NCI-H2107 (cell line): ENCODE measurements at places on chromosomes 4 and X.

DNA sequence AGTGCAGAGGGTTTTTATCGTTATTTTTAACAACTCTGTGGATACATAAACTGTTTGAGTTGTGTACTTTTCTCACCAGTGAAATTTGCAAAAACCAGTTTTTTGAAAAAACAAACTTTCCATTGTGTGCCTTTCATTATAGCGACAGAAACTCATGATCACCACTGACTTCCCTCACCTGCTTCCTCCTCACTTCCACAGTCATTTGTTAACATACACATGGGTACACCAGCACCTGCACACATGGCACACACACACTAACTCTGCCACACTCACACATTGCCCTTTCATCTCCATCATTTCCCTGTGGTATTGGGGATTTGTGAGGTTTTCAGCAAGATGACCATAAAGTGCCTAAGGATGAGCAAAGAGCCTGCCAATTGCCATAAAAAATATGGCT lies 20.6 kb downstream of the CLDN22 start:
- no peak for DNase-seq

DNA sequence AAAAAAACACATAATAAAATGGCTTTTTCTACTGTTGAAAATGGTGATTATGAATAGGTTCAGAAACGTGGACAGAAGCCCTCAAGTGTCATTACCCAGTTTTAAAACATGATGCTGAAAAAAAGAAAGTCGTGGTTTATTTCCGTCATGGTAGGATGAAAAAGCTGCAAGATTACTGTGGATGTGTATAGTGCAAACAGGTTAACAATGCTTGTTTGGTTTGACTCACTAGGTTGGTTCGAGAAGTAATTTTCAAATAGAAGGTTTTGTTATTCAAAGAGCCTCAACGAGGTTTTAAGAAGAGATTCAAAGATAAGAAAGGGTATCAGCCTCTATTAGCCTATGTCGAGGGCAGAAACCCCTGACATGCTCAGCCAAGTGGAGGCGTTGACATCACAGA lies 2.5 kb upstream of the RXFP1 start:
- no peak for DNase-seq

- no peak for DNase-seq
These were observed 80.3 kb upstream of the LSM6 start for GRCh38 chr4:146095091-146095690.

- DNase-seq, result no peak
These were observed 4.5 kb downstream of the ABCE1 start for GRCh38 chr4:145102619-145103018.

GRCh38 chr4:110540581-110540980 lies 64.6 kb downstream of the ENPEP start:
- no peak for DNase-seq

- DNase-seq, result no peak
These were observed 111.6 kb upstream of the C1GALT1C1 start for GRCh38 chrX:120741452-120741851.

GRCh38 chr4:123349421-123350190 lies 47.0 kb upstream of the SPRY1 start:
- no peak for DNase-seq

GRCh38 chr4:88738180-88738579 lies 40.6 kb upstream of the NAP1L5 start:
- no peak for DNase-seq

GRCh38 chrX:137195991-137196390 lies 162.2 kb upstream of the GPR101 start:
- DNase-seq, result no peak

GRCh38 chrX:132953354-132953753 lies 5.1 kb downstream of the HS6ST2 start:
- no peak for DNase-seq

- no peak for DNase-seq
These were observed 123.8 kb upstream of the DDIT4L start for GRCh38 chr4:100314057-100314456.

GRCh38 chr4:114321366-114321765 lies 277.2 kb upstream of the UGT8 start:
- DNase-seq, result no peak

DNA sequence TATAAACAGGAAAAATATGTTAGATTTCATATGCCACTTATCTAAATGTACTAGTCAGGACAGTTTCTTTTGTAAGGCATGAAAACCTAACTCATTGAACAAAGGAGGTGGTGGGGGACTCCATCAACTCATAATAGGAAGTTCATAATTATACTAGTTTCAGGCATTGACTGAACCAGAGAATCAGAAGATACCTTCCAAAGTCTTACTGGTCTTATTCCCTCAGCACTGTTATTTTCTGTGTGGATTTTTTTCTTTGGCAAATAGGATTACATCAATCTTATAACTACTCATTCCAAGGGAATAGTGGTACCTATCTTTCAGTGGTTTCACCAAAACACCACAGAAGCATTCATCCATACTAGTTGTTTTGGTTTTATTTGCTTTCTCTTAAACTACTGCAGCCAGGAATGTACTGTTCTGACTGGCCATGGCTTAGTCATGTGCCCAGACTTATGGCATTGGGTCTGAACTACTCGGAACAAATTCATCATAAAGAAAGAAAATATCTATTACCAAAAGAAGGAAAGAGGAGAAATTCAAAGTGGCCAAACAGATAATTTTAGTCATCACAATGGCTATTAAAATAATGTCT lies 273.9 kb downstream of the ARAP2 start:
- no peak for DNase-seq

DNA sequence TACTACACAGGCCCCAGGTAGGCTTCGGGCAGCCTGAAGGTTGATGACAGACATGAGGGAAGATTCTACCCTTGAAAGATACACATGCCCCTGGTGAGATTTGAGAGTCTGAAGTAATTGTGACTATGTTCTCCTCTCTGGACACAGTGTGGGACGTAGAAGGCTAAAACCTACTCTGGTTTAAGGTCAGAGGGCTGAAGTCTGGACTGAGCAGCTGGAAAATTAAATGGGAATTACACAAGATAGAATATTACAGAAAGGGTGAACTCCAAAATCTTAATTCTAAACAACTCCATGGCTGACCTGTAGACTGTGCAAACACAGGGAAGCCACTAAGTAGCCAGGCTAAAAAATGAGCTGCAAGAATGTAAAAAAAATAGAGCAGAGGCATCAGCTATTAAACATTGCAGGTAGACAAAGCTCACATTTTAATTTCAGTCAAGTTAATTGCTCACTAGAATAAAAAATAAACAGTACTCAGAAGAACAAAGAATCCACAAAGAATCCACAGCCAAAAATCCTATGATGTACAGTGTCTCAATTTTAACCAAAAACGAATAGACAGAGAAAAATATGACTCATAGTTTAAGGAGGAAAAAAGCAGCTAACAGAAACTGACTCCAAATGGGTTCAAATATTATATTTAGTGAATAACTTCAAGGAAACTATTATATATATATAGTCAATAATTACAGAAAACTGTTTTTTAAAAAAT lies 170.4 kb downstream of the PCDH18 start:
- no peak for DNase-seq

GRCh38 chr4:40227284-40227683 lies 30.5 kb downstream of the RHOH start:
- no peak for DNase-seq

DNA sequence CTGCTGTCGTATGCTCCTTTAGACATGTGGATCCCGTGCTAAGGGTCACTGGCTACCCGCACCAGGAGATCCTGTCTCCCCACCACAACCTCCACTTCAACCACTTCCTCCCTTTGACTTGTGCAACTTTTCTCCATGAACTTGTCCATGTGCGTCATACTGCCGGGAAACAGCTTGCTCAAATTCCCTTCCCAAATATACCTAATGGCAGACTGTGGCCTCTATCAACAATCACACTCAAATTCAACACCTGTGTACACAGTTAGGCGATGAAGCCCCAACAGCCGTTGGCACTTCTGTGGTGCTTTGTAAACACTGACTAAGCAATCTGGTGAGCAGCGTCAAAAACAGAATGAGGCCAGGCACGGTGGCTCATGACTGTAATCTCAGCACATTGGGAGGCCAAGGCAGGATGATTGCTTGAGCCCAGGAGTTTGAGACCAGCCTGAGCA lies 49.5 kb downstream of the CD99L2 start:
- DNase-seq, result peak; percentile 9

GRCh38 chrX:27680726-27681125 lies 90.6 kb downstream of the DCAF8L2 start:
- DNase-seq, result no peak

DNA sequence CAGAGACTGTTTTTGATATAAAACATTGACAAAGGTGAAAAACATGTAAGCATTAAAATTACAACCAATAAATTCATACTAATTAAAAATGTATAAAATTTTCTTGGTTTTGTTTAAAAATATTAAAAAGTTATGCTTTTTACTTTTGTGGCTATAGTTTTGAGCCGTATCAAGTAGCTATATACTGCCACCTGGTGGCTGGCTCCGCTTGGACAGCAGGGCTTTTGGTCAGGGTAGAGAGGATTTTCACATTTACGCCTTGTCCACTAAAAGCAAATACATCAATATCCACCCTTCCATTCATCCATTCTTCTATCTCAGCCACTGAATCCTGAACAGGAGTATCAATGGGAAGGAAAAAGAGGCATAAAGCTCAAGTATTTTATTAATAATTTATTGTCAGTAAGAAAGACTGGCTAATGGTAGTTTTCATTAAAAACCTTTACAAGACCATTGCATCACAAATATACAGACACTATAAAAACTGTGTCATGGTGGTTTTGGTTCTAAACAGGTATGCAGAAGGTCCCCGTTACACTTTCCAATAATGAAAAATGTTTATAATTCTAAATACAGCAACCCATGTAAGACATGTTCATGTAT lies 32.1 kb upstream of the MTNR1A start:
- no peak for DNase-seq

GRCh38 chrX:10582945-10583344 lies 37.4 kb downstream of the MID1 start:
- DNase-seq, result no peak

DNA sequence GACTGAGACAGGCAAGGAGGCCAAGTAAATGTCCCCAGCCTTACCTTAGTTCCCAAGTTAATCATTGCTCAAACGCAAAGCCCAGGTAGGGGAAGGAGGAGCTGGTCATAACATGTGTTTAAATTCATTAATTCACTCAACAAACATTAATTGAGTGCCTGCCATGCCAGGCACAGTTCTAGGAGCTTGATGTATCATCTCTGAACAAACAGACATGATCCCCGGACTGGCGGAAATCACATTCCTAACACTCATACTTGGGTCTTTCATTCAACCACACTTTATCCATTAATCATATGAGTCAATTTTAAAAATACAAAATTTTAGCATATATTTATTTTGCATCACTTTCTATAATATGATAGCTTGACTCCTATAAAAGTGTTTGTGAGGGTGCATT lies 335.3 kb upstream of the NOCT start:
- no peak for DNase-seq

DNA sequence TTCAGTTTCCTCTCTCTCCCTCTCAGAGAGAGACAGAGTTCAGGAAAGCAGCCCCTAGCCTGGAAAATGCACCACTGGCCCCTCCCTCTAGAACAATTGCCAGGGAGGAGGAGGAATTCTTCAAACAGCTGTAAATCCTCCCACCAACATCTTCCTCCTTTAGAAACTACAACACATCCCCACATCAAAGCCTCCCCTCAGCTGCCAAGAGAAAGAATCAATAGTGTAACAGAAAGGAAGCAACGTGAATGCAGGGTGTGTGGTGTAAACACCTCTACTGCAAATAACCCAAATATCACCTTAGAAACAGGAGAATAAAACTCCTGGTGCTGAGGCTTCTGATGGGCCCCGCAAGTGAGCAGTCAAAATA lies 249.9 kb upstream of the GATB start:
- DNase-seq, result no peak

DNA sequence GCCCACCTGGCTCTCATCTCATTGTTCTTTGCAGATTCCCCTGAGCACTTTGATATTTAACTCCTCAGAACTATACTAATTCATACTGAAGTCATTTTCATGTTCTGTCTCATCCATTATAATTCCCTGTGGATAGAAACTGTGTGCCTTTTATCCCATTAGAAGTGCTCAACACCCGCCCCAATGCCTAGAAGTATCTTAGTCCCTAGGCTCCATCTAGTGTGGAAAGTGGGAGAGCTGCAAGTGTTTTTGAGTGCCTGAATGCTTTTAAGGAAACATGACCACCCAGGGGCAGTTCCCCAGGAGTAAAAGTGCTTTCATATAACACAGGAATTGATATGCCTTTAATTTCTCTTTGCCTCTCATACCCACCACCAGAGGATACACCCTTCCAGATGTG lies 117.0 kb downstream of the CHRDL1 start:
- no peak for DNase-seq

DNA sequence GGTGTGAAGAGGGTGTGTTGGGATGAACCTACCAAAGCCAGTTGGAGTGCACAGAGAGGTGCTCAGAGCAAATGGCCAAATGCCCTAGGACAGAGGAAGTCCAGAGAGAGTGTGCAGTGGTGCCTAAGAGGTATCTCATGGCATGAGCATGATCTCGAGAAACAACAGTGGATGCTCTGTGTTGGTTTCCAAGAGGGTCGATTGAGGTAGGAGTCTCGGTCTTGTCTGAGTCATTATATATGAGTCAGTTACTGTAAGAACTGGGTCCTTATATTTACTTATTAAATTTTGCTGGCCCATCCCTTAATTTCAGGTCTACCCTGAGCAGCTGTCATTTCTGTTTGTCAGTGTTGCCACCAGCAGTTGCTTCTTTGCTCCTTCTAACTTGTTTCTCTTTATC lies 86.6 kb upstream of the TMEM150C start:
- no peak for DNase-seq

- no peak for DNase-seq
These were observed 5.6 kb downstream of the PDE5A start for GRCh38 chr4:119623025-119623424.

DNA sequence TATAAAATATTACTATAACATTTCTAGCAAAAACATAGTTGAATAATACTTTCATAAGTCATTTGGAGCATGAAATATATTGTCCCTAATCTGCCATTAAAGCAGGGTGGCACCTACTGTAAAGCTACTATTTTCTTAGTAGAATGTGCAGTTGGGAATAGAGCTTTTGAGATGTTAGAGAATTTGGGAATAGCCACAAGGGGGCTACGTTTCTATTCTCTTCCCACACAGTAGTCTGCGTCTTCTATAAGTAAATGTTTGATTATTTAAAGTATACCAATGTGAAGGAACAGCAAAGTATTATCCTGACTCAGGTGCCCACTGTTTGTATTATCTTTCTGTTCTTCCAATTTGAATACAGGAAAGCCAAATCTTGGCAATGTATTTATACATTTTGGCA lies 323.2 kb upstream of the GIMD1 start:
- no peak for DNase-seq
